Islet precursor cell (in vitro differentiated cells): ENCODE measurements at places on chromosomes 11 and 22.
A peak's percentile ranks its signal among the peaks of the same experiment; 100 is the strongest.

DNA sequence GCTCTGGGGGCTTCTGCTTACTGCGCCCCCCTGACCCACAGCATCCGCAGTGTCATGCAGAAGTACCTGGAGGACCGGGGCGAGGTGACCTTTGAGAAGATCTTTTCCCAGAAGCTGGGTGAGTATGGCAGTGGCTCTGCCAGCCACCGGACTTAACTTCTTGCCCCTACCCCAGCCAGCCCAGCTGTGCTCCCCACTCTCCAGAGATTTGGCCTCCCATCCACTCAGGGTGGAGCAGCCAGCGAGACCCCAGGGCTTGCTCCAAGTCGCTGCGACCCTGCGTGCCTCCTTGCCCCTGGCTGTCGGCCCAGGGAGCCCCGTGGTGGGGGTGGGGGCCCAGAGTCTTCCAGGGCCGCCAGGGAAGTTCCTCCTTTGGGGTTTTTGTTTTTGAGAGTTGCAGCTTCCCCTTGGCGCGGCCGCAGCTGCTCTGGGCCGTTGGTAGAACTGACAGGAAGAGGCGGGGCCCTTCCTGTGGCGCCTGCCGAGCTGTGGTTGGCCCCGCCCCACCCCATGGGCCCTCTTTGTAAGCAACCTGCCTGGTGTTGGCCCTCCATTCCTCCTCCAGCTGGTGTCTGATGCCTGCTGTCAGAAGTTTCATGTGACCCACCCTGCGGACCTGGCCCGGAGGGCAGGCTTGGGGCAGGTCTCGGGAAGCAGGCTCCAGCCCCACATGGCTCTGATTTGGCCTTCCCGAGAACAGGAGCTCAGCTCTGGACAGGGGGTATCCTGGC is 11.1 kb downstream of the GRK2 start:
- DNase-seq, result no peak

- DNase-seq, result no peak
Measured at GRCh38 chr11:29161191-29161590, 855.6 kb downstream of the KCNA4 start.

GRCh38 chr11:93370260-93370659 is 39.7 kb downstream of the DEUP1 start:
- DNase-seq, result no peak

GRCh38 chr11:70389201-70389600 is 9.1 kb upstream of the CTTN start:
- no peak for DNase-seq

GRCh38 chr22:26724414-26724813 is 67.0 kb downstream of the MIAT start:
- no peak for DNase-seq

- no peak for DNase-seq
Measured at GRCh38 chr11:70915158-70915985, 337.0 kb downstream of the SHANK2 start.

- no peak for DNase-seq
Measured at GRCh38 chr11:120004723-120005122, 133.2 kb downstream of the TRIM29 start.

DNA sequence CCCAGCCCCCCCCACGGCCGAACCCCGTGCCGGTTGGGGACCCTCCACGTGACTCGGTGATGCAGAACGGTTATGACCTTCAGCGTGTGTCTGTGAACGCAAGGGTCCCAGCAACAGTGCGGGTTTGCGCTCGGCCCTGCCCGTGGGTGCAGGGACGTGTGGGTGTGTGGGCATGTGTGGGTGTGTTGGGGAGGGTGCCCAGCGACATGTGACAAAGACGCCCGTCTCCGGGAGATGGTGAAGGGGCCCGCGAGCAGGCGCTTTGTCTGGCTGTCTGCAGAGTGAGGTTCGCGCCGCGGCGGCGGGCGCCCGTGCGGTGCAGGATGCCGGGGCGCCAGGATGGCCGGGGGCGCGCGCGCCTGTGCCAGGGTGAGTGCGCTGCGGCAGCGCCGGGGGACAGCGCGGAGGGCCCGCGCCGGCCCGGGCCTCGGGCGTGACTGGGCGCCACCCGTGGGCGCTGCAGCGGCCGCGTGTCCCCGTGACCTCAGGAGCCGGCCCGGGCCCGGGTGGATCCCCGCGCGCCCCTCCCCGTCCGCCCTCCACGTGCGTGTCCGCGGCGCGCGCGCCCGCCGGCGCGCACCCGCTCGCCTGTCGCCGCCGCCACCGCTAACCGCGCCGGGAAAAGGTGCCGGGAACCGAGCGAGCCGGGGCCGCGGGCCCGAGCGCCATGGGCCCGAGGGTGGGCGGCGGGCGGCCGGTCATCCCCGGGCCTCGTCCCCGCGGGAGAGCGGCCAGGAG is at the start of gene LRFN4:
TSS of gene LRFN4 (plus strand) at position 569 of the 738 bp plus-strand sequence. CDS start 681 bp downstream, outside the sequence.
- DNase-seq, result peak; percentile 73

- DNase-seq, result no peak
Measured at GRCh38 chr11:64250415-64251015, 815 bp upstream of the PLCB3 start.

DNA sequence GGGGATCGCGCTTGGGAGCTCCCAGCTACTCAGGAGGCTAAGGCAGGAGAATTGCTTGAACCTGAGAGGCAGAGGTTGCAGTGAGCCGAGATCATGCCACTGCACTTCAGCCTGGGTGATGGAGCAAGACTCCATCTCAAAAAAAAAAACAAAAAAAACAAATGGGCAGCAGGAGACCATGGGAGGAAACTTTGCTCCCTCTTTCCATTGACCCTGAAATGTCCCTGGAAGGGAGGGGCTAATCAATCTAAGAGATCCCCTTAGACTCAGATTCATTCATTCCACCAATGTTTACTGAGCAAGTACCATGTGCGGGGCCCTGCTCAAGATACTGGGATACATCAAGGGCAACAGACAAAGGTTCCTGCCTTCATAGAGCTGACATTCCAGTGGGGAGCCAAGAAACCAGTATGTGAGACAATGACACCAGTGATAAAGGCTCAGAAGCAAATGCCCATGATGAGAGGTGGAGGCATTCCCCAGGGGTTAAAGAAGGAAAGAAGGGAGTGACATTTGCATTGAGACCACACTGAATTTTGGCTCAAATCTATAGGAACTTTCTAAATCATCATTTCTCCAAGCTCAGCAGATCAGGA is 37.7 kb upstream of the TFIP11 start:
- no peak for DNase-seq

DNA sequence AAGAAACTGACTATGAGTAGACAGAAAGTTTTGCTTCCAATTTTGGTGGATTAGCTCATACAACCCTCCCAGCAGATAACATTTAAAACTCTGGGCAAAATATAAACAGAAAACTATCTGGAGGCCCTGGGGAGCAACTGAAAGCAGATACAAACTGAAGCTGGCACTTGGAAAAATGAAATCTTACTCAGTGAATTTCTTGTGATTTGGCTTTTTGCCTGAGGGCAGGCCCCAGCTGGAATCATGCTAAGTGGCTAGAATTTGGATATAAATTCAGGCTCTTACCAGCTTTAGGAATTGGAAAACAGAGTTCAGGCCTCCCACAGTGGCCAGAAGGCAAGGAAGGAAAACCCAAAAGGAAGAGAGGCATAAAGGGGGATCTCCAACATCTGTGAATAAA is 85.8 kb downstream of the EFCAB6 start:
- no peak for DNase-seq

DNA sequence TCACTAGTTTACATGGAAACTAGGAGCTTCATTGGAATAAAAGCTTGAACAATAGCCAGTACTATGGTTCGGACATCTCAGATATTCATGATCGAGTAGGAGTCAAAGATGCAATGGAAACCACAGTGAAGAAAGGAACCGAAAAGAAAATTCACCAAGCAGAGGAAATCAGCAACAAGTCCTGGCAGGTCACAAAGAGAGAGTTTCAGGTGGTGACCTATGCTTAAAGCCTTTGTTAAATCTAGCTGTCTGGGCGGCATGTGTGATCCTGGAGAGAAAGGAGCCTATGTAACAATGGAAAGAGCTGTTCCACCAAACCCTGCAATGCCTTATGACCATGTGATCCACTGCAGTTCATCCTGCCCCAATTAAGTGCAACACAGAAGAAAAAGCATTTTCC is 68.9 kb upstream of the POU2AF2 start:
- no peak for DNase-seq

DNA sequence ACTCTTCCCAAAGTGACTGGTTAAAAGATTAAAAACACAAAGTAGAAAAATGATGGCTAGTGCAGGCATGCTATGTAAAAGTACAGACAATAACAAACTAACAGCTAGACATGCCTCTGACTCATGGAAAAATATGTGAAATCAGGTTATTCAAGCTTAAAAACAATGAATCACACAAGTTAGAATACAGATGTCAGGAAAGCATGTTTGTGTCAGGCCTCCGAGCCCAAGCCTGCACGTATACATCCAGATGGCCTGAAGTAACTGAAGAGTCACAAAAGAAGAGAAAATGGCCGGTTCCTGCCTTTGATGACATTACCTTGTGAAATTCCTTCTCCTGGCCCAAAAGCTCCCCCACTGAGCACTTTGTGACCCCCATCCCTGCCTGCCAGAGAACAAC is 110.1 kb downstream of the NOX4 start:
- no peak for DNase-seq

GRCh38 chr11:70557742-70558485 is 159.6 kb downstream of the CTTN start:
- no peak for DNase-seq

DNA sequence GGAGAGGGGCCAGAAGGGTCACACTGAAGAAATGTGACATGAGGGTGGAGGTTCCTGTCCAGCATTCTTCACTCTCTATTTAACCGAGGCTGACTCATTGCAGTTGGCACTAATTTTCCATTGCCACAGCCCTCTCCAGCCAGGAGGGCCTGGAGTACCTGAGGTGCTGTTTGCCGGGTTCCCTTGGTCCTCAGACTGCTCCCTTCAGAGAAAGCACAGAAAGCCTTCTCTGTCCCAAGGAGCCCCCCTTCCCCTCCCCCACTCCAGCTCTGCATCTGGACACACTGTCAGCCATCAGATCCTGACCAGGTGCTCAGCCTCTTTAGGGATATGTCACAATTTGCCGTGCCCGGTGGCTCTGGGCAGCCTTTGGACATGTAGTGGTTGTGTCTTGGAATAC is 3.2 kb upstream of the C11orf91 start:
- DNase-seq, result peak; percentile 51

- no peak for DNase-seq
Measured at GRCh38 chr22:37482244-37482643, 3.9 kb downstream of the MFNG start.

GRCh38 chr11:45252134-45252856 is 33.8 kb downstream of the SYT13 start:
- peak; percentile 93 for DNase-seq

- no peak for DNase-seq
Measured at GRCh38 chr11:128187835-128188234, 399.5 kb downstream of the ETS1 start.

DNA sequence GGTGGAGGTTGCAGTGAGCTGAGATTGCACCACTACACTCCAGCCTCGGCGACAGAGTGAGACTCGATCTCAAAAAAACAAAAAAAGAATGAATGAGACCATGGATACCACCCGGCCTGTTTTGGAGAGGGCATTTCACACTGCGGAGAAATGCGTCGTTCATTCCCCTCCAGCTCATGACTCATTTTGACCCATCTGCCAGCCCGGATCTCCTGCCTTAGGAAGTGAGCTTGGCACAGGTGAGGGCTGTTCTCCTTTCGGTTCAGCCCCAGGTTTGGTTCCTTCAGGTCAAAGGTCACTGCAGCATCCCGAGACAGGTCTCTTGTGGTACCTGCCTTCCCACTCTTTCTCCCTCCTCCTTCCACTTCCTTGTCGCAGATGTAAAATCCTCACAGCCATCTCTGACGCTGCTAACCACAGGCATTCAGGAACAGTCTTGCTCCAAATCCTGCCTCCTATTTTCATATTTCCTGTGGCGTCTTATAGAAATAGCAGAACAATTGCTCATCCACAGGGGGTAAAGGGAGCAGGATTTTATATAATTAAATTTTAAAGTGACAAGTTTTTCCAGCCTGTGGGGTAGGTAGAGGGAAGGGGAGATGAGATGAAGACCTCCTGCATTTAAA is 517.9 kb downstream of the NTM start:
- no peak for DNase-seq

DNA sequence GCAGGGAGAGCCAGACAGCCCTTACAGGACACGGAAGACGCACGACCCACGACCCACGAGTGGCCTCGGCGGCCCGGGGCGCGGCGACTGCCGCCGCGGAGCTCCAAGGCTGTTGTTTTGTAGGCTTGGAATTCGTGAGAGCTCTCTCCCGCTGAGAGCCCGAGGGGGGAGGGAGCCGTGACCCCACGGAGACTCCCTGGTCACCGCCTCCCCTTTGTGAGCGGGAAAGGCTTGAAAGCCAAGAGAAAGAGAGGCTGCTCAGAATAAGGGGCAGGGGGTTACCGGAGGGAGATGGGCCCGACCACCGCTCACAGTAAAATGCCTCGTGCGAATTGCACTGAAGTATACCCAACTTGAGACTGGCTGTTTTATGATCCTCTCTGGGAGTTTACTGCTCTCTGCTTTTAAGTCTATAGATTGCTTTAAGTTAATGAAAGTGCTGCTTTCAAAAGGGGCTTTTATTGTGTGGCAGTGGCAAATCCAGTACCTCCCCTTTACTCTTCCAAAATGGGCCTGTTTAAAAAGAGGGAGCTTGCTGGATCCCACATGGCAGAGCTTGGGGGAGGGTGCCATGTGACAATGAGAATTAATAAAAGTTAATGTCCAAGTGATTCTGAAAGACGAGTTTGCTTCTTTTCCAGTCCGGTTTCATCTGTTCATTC is 2.9 kb downstream of the PKNOX2 start:
- DNase-seq, result peak; percentile 74

- no peak for DNase-seq
Measured at GRCh38 chr22:26648528-26649388, 8.6 kb upstream of the MIAT start.

DNA sequence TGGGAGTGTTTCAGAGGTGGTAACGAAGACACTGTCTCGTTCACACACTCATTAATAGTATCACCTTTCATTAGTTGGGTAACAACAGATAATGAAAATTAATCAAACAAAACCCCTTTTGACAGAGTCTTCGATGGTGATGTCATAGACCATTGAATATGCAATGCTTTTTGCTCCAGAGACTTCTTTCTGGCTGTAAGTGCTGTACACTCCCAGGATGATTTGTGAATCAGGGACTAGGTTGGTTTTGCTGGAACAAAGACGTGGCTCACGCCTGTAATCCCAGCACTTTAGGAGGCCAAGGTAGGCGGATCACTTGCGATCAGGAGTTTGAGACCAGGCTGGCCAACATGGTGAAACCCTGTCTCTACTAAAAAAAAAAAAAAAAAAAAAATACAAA is 9.5 kb upstream of the RASSF10 start:
- no peak for DNase-seq

DNA sequence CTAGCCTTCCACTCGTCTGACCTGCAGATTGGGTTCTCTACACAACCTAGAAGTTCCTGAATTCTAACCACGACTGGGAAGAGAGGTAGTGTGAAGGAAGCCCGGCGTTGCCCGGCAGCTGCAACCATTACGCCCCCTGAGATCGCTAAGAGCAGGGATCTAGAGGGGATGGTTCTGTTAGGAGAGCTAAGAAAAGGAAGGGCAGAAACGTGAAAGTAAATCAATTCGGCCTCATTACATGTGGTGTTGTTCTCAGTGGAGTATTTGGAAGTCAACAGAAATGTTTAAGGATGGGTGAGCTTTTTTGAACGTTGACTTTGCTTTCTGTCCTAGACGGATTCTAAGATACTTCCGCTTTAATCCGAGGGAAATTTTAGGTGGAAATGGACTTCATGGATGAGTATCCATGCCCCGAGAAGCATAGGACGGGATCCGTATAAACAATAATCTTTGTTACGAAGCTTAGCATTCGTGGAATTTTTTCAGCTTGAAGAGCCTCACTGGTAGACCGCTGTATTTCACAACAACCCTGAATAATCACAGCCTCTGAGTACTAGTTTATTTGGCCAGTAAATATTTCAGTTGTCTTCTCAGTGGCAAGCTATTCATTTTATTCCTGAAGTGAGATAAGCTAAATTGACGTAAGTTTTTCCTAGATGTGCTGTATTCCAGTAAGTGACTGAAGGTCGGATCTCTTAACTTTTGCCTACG is 629 bp downstream of the ATP5MG start:
- DNase-seq, result no peak
